Astrocyte (in vitro differentiated cells and primary cell): ENCODE measurements at places on chromosomes 2 and 18. TPM values are rescaled to one million over a fixed set of nuclear protein-coding genes. Genes with fewer than 3 reads are reported as not detected.

The ESPNL gene
- total RNA-seq = 0.07 TPM in 1 of 2 replicates, not detected in the other

The MAL gene
- total RNA-seq = 0.41 TPM in 1 of 2 replicates, not detected in the other

The HOXD12 gene
- total RNA-seq = not detected in 2 replicates

The ERLEC1 gene
- total RNA-seq = 54.2 and 60.7 TPM in 2 replicates

The TMEM198 gene
- total RNA-seq = 3.8 TPM in 2 replicates

The ALPP gene
- 0.32 TPM in 1 of 2 replicates, not detected in the other for total RNA-seq

The LAMA1 gene
- 17.4 and 18.3 TPM in 2 replicates for total RNA-seq

DNA sequence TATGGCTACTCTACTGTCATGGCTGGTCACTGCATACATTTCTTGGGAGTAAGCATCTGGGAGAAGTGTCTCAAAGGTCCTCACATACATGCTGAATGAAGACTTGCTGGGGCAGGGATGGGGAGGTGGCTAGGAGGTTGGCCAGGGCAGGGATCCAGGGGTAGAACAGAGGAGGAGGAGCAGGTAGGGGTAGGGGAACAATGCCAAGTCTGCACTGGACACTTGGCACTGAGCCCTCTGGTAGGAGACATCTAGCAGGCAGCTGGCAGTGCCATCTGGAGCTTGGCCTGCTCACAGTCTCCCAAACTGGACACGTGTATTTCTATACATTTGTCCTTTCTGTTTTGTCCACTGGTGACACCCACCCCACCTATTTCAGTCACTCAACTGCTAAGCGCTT is 62.7 kb upstream of the REV1 start:
- peaks cover 12% of the 10 kb centered on the region for H3K36me3 ChIP-seq
- H3K4me1 ChIP-seq = no peaks in the 10 kb centered on the region
- H3K27me3 ChIP-seq = no peaks in the 10 kb centered on the region
- no peak overlapping the region for H3K27ac ChIP-seq

GRCh38 chr18:56807901-56808300 is 156.7 kb downstream of the WDR7 start:
- H3K4me1 ChIP-seq = no peaks in the 10 kb centered on the region

DNA sequence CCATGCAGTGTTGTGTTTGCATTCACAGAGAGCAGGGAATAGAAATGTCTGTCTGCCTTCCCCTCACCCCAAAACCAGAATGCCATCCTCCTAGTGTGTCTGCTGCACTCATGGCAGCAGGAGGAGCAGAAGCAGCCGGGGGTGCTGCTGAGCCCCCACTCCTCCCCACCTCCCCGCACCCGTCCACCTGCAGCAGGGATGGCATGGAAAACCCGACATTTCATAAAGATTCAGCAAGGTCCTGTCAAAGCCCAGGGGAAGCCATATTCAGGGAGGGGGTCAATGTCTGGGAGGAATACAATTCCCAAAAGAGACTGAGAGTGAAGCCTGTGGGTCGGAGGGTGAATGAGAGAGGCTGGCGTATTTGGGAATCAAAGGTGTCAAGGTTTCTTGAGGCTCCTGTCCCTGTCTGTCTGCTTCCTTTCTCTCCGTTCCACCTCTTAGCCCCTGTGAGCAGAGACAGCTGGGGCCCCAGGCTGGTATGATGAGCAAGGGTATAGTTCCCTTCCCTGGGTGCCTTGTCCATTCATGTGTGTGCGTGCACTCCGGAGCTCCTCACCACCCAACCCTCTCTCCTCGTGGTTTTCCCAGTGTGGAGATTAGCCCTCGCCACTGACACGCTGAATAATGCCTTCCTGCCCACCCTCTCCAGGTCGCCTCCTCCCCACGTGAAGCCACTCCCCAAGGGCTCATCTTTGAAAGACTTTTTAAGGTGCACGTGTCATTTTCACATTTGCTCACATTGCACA is 133.5 kb upstream of the ZNF236 start:
- H3K4me3 ChIP-seq = no peak overlapping the region
- no peak for DNase-seq
- H3K4me1 ChIP-seq = peaks cover 11% of the 10 kb centered on the region
- peaks cover 10% of the 10 kb centered on the region for H3K27me3 ChIP-seq
- no peaks in the 10 kb centered on the region for H3K36me3 ChIP-seq

DNA sequence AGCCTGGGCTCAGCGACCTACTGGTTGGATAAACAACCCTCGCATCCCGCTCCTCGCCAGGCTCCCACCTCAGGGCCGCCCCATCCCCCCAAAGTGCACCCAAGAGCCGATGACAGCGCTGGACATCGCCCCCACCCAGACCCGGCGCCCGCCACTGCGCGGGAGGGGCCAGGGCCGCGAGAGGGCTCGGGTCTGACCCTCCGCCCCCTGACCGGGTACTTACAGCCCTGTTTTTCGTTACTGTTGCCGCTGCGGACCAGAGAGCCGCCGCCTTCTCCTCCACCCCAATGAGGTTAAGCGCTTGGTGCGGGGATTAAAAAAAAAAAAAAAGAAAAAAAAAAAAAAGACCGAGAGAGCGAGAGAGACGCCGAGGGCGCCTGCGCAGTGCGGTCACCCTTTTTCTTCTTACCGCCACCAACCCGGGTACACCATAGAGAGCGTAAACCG is at the start of gene CLASP1:
Gene CLASP1 (minus strand): TSS at position 314 of the 447 bp plus-strand sequence. CDS start 43,567 bp downstream, outside the sequence.
- peak within 1 kb of the TSS; percentile 93 for H3K27ac ChIP-seq
- no peak for DNase-seq
- H3K4me3 ChIP-seq = peak within 1 kb of the TSS; percentile 83
- peaks cover 16% of the 10 kb centered on the region for H3K4me1 ChIP-seq

- no peak overlapping the region for H3K4me3 ChIP-seq
- no peak overlapping the region for H3K27ac ChIP-seq
- H3K27me3 ChIP-seq = no peaks in the 10 kb centered on the region
- DNase-seq = no peak
- H3K4me1 ChIP-seq = no peaks in the 10 kb centered on the region
- H3K36me3 ChIP-seq = no peaks in the 10 kb centered on the region
These were observed 148.0 kb downstream of the FAM210A start for GRCh38 chr18:13578400-13578799.

GRCh38 chr2:103902347-103902746 is 951.6 kb upstream of the POU3F3 start:
- no peaks in the 10 kb centered on the region for H3K27me3 ChIP-seq
- H3K27ac ChIP-seq = no peak overlapping the region
- no peaks in the 10 kb centered on the region for H3K36me3 ChIP-seq
- no peak overlapping the region for H3K4me3 ChIP-seq
- no peak for DNase-seq

DNA sequence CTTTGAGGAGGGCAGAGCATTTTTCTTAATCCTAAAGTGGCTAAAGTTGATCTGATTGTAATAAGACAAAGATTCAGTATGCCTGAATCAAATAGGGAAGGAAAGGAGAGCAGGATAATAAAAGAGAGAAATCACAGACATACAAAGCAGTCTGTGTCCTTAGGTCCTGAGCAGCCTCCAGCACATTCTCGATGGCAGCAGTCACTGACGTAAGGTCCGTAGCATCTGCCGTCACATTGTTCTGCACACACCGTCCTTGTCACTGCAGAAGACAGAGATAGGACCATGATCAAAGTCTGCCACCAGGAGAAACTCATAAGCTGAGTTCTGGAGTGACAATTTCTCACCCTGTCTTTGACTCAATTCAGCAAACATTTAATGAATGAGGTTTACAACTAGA is 813.7 kb downstream of the ERBB4 start:
- no peaks in the 10 kb centered on the region for H3K36me3 ChIP-seq
- DNase-seq = no peak
- H3K27me3 ChIP-seq = no peaks in the 10 kb centered on the region
- H3K27ac ChIP-seq = no peak overlapping the region
- H3K4me1 ChIP-seq = no peaks in the 10 kb centered on the region

DNA sequence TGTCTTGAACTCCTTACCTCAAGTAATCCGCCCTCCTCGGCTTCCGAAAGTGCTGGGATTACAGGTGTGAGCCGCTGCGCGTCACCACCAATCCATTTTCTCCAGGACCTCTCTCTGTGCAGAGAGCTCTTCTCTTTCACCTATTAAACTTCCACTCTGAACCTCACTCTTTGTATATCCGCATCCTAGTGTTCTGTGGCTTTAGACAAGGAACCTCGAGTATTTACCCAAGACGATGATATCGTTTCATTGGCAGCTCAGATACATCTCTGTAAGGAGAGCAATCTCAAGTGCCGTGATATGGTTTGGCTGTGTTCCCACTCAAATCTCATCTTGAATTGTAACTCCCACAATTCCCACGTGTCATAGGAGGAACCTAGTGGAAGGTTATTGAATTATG is 15.1 kb upstream of the WDR33 start:
- DNase-seq = peak; percentile 23
- H3K27ac ChIP-seq = no peak overlapping the region
- peaks cover 3% of the 10 kb centered on the region for H3K27me3 ChIP-seq

GRCh38 chr2:199704358-199705238 is 146.4 kb downstream of the FTCDNL1 start:
- H3K36me3 ChIP-seq = no peaks in the 10 kb centered on the region
- H3K27me3 ChIP-seq = no peaks in the 10 kb centered on the region
- H3K4me3 ChIP-seq = no peak overlapping the region

DNA sequence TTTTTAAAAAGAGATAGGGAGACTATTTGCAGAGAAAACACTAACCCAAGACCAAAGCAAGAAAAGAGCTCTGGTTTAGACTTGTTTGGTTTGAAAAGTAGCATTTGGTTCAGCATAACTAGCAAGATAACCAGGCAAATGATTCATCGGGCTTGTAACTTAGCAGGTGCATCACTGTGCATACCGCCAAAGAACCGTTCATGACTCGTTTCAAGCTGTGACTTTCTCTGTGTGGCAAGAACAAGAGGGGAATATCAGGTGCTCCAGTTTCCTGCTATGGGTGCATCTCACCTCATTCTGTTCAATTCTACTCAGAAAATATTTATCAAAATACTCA is 244.9 kb downstream of the ETAA1 start:
- H3K36me3 ChIP-seq = no peaks in the 10 kb centered on the region
- peak; percentile 79 for DNase-seq
- H3K27me3 ChIP-seq = no peaks in the 10 kb centered on the region
- no peaks in the 10 kb centered on the region for H3K4me1 ChIP-seq
- H3K4me3 ChIP-seq = no peak overlapping the region

- no peak overlapping the region for H3K27ac ChIP-seq
- H3K27me3 ChIP-seq = peaks cover 15% of the 10 kb centered on the region
These were observed 797 bp upstream of the GRHL1 start for GRCh38 chr2:9950521-9951271.

- H3K27me3 ChIP-seq = no peaks in the 10 kb centered on the region
- peaks cover 11% of the 10 kb centered on the region for H3K4me1 ChIP-seq
- peak within 1 kb of the TSS; percentile 97 for H3K27ac ChIP-seq
- H3K4me3 ChIP-seq = peak within 1 kb of the TSS; percentile 84
These were observed at the start of gene SH3YL1 for GRCh38 chr2:263774-264492. SH3YL1 (minus strand) TSS chr2:264032; CDS start chr2:263984, 48 bp downstream.

DNA sequence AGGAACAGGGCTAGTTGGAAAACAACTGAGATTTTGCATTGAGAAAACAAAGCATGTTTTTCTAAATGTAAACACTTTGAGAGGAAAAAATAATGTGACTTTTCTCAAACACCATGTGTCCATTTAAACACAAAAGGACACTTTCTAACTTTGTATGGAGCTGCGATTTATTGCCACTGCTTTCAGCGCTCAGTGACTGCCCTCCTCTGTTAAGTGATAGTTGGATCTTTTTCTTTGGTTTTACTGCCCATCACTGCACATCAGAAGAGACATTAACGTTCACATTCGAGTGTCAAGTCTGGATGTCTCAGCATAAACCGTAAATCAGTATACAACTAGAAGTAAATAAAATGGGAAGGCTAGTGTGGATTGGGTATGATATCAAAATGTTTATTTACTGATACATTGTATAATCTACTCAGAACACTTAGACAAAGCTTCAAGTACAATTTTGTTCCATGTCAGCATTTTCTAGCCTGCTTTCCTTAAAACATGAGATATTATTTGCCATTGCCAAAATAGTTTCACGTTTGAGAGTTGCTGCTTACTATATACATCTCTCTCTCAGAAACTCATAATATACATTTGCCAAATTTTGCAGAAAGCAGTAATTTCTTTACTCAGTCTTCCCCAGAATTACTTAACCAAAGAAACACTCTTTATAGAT is 237.6 kb downstream of the IKZF2 start:
- H3K27me3 ChIP-seq = no peaks in the 10 kb centered on the region
- H3K27ac ChIP-seq = no peak overlapping the region
- H3K4me3 ChIP-seq = no peak overlapping the region
- H3K36me3 ChIP-seq = no peaks in the 10 kb centered on the region

- no peaks in the 10 kb centered on the region for H3K36me3 ChIP-seq
- H3K27me3 ChIP-seq = no peaks in the 10 kb centered on the region
- DNase-seq = no peak
- H3K27ac ChIP-seq = no peak overlapping the region
These were observed 189.0 kb downstream of the PRKCE start for GRCh38 chr2:45840481-45840880.

DNA sequence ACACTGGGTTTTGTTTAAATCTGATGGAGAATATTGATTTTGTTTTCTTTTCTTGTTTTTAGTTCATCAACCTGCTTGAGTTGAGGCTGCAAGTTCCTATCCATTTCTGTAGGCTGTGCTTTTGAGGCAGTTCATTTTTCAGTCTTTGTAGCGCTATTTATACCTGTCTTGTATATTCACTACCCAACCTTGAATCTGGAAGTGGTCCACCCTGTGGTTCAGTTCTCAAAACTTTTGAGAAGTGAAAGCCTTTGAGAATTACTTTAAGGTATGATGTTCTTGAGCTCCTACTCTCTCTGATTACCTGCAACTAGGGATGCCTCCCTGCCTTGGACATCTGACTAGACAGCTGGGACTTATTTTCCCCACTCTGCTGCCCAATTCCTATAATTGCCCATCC is 53.5 kb upstream of the KCNE4 start:
- no peaks in the 10 kb centered on the region for H3K27me3 ChIP-seq
- H3K4me3 ChIP-seq = no peak overlapping the region

DNA sequence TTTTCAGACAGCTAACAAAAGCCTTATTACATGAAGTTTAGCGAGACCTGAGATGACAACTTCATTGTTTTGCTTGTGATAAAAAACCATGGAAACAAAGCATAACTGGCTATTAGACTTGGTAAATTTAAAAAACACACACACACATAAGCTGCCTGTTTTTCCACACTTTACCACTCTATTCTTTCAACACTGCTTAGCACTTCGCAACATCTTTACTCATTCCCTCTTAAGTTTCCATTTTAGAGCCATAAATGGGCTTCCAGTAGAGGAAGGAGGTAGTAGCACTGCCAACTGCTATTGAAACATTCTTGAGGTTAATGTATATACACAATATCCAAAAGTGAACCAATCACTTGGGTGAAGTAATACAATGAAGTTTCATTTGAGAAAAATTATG is 54.1 kb downstream of the BAZ2B start:
- H3K4me3 ChIP-seq = no peak overlapping the region
- H3K36me3 ChIP-seq = no peaks in the 10 kb centered on the region

DNA sequence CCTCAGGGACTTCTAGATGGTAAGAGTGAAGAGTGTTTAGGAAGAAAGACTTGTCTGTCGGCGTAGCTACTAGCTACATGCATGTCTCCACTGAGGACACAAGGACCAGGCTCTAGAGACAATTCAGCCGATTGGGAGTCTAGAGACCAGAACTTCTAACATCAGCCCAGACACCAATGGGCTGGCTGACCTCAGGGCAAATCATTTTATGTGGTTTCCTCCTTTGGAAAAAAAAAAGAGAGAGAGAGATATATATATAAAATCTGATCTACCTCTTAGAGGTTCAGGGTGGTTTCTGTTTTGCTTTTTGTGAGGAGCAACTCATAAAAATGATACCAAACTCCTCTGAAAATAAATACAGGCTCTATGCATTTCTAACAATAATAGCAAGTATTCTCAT is 212.8 kb downstream of the BCL2 start:
- no peaks in the 10 kb centered on the region for H3K36me3 ChIP-seq
- H3K27ac ChIP-seq = no peak overlapping the region
- H3K4me3 ChIP-seq = no peak overlapping the region
- H3K4me1 ChIP-seq = no peaks in the 10 kb centered on the region
- H3K27me3 ChIP-seq = peaks cover 2% of the 10 kb centered on the region
- DNase-seq = no peak
